ENCODE measurements at places on chromosomes 2 and 18.

GRCh38 chr2:239862613-239863012 lies 162.5 kb downstream of the NDUFA10 start:
- H3K36me3 ChIP-seq: no peaks in the 10 kb centered on the region
- peaks cover 12% of the 10 kb centered on the region for H3K27me3 ChIP-seq
- H3K4me3 ChIP-seq: no peak overlapping the region

DNA sequence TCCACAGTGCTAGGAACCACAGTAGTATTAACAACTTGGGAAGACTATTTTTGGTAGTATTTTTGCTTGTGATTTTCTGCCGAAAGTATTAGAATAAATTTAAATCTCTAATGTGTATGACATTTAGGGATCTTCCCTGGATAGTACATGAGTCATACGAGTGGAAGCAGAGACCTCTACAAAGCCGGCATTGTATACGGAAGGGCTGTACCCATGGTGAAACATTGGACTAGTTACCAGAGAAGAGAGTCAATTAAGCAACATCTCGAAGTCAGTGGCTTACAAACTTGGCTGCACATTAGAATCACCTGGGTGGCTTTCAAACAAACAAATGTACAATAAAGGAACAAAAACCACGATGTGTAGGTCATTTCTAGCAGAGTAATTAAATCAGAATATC lies 1131.7 kb upstream of the LRRTM1 start:
- DNase-seq: no peak
- no peaks in the 10 kb centered on the region for H3K4me1 ChIP-seq
- no peak overlapping the region for H3K4me3 ChIP-seq
- H3K36me3 ChIP-seq: no peaks in the 10 kb centered on the region

- no peak overlapping the region for H3K4me3 ChIP-seq
- H3K27me3 ChIP-seq: peaks cover 13% of the 10 kb centered on the region
- H3K27ac ChIP-seq: no peak overlapping the region
- no peaks in the 10 kb centered on the region for H3K36me3 ChIP-seq
- DNase-seq: no peak
These were observed 27.2 kb downstream of the CABLES1 start for GRCh38 chr18:23162473-23162872.

GRCh38 chr18:74724186-74724585 lies 126.5 kb downstream of the ZNF407 start:
- H3K27ac ChIP-seq: no peak overlapping the region
- H3K4me3 ChIP-seq: no peak overlapping the region
- peaks cover 1% of the 10 kb centered on the region for H3K36me3 ChIP-seq
- DNase-seq: no peak
- H3K4me1 ChIP-seq: peaks cover 10% of the 10 kb centered on the region

GRCh38 chr2:175516555-175516954 lies 335.0 kb upstream of the ATP5MC3 start:
- H3K4me1 ChIP-seq: no peaks in the 10 kb centered on the region
- no peak overlapping the region for H3K27ac ChIP-seq

- H3K27me3 ChIP-seq: no peaks in the 10 kb centered on the region
- H3K4me1 ChIP-seq: no peaks in the 10 kb centered on the region
- no peaks in the 10 kb centered on the region for H3K36me3 ChIP-seq
- DNase-seq: no peak
- no peak overlapping the region for H3K4me3 ChIP-seq
These were observed 69.7 kb upstream of the SULT1C3 start for GRCh38 chr2:108169982-108170625.

DNA sequence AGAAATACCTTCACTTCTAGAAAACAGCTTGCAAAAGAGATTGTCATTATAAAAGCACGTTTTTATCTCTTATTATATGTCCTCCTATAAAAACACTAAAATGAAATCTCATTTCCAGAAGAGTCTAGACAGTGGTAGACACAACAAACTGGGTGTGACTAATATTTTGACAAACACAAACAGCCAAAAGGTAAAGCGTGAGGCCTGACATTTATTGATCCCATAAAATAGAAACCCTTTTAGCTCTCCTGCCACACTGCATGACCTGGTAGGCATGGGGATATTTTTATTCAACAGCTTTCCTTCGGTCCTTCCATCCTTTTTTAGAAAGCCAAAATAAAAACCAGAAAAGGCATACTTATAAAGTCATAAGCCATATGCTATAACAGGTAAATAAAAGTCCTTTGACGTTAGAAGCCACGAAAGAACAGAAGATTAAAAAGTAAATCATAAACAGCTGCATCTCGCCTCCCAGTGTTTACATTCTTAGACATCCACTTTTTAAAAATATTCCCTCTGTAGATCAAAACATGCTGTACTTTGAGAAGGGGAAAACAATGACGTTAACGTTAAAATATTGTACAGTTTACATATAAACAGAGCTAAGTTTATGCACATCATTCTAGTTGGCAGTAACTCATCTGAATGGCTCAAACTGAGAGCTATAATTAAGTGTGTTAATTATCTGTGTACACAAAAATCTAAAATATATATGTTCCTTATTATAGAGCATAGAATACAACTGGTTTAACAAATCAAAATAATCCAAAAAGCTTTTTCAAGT lies 44.6 kb downstream of the IRS1 start:
- no peaks in the 10 kb centered on the region for H3K27me3 ChIP-seq
- DNase-seq: no peak
- H3K4me3 ChIP-seq: no peak overlapping the region
- H3K36me3 ChIP-seq: peaks cover 2% of the 10 kb centered on the region
- H3K27ac ChIP-seq: no peak overlapping the region

DNA sequence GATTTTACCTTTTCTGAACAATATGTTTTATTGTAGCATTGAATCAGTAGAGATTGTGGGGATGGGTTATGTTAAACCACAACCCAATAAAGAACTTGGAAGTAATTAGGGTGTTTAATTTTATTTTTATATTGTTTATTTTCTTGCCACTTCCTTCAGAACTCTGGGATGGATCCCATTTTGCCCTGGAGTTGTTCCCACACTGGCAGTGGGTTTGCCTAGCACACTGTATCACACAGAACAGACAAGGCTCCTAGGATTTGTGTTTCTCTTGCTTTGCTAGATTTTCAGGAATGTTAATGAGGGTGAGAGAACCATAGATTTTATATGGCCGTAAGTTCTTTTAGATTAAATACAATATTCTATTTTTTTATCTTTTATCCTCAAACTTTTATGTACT lies 59.0 kb downstream of the TANK start:
- H3K4me1 ChIP-seq: peaks cover 8% of the 10 kb centered on the region
- peaks cover 19% of the 10 kb centered on the region for H3K36me3 ChIP-seq
- DNase-seq: no peak

GRCh38 chr2:84057917-84058560 lies 401.0 kb downstream of the SUCLG1 start:
- no peak overlapping the region for H3K4me3 ChIP-seq
- no peaks in the 10 kb centered on the region for H3K36me3 ChIP-seq
- H3K4me1 ChIP-seq: no peaks in the 10 kb centered on the region
- no peak overlapping the region for H3K27ac ChIP-seq
- no peak for DNase-seq
- no peaks in the 10 kb centered on the region for H3K27me3 ChIP-seq

DNA sequence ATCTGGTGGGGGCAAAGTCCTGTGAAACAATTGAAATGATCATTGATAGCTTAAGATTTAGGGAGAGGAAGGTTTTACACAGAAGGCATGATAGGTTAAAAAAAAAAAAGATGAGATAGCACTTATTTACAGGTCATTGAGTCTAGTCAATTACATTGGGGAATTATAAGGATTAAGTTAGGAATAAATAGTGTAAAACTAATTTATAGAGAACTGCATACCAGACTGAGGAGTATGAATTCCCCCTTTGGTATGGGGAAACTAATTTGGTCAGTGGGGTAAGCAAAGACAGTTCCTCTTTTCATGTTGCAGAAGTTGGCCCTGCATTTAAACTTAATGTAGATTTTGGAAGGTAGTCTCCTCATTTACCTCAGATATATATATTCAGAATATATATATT lies 10.8 kb downstream of the GLS start:
- DNase-seq: no peak
- no peak overlapping the region for H3K27ac ChIP-seq
- peaks cover 27% of the 10 kb centered on the region for H3K36me3 ChIP-seq
- H3K4me1 ChIP-seq: peaks cover 50% of the 10 kb centered on the region
- no peak overlapping the region for H3K4me3 ChIP-seq
- no peaks in the 10 kb centered on the region for H3K27me3 ChIP-seq

DNA sequence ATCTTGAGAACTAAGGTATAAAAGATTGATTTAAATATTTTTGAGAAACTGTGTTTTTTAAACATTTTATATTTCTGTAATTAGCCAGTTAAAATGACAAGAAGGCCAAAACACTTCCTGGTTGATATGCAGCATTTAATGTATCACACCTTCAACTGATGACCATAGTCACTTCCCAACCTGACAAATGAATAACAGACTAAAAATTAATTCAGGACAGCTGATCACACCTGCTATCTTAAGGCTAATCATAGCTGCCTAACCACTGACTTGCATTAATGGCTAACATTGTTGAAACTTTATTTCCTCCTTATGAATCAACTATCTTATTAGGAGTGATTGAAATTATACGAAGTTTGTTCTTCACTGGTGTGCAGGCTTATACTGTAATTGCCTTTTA lies 125.8 kb upstream of the MSTN start:
- no peak overlapping the region for H3K4me3 ChIP-seq
- H3K27me3 ChIP-seq: peaks cover under 1% of the 10 kb centered on the region
- no peaks in the 10 kb centered on the region for H3K4me1 ChIP-seq
- H3K27ac ChIP-seq: no peak overlapping the region
- no peaks in the 10 kb centered on the region for H3K36me3 ChIP-seq
- no peak for DNase-seq

GRCh38 chr18:30763902-30764350 lies 278.6 kb downstream of the DSC3 start:
- no peak overlapping the region for H3K27ac ChIP-seq
- no peak for DNase-seq
- no peaks in the 10 kb centered on the region for H3K27me3 ChIP-seq
- H3K4me1 ChIP-seq: no peaks in the 10 kb centered on the region
- no peak overlapping the region for H3K4me3 ChIP-seq

- H3K36me3 ChIP-seq: no peaks in the 10 kb centered on the region
- H3K4me1 ChIP-seq: no peaks in the 10 kb centered on the region
- DNase-seq: no peak
- no peaks in the 10 kb centered on the region for H3K27me3 ChIP-seq
- no peak overlapping the region for H3K27ac ChIP-seq
These were observed 176.1 kb downstream of the TMEM18 start for GRCh38 chr2:501130-501529.

- no peaks in the 10 kb centered on the region for H3K36me3 ChIP-seq
- H3K4me3 ChIP-seq: no peak overlapping the region
- peak; percentile 31 for DNase-seq
- no peak overlapping the region for H3K27ac ChIP-seq
- H3K27me3 ChIP-seq: peaks cover 33% of the 10 kb centered on the region
- no peaks in the 10 kb centered on the region for H3K4me1 ChIP-seq
These were observed 6.7 kb upstream of the PARD6G start for GRCh38 chr18:80253871-80254492.
